H54 (cell line): ENCODE measurements at places on chromosomes 3 and 15.

DNA sequence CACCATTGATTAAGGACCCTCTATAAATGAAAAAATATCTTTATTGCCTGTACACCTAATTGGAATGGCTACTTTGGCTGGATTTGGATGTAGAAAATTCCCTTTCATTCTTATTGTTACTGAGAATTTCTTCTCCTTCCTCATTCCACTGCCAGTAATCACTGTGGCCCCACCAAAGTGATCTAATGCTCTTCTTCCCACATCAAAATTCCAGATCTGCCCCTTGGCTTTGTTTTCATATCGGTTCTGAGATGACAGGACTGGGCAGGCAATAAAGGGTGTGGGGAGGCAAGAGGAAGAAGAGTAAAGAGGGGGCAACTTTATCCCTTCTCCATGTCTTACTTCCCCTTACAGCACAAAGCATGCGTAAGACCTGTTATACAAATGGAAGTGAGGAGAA is 2.1 kb downstream of the ANKUB1 start:
- no peak for DNase-seq

DNA sequence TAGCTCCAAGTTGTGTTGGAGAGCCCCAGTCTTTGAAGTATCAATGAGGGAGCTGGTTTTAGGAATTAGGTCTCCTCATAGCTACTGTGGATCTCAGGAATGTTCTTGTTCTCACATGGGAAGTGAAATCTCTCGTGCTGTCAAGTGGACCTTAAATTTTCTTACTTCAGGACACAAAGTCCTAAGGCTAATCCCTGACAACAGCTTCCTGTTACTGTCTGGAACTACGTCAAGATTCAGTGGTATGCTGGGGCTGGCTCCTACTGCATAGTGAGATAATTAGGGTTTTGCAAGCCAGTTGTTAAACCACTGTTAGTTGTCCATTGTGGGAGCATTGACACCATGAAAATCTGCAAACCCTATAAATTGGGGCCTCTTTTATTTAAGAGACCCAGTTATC is 22.8 kb downstream of the MESP1 start:
- no peak for DNase-seq

DNA sequence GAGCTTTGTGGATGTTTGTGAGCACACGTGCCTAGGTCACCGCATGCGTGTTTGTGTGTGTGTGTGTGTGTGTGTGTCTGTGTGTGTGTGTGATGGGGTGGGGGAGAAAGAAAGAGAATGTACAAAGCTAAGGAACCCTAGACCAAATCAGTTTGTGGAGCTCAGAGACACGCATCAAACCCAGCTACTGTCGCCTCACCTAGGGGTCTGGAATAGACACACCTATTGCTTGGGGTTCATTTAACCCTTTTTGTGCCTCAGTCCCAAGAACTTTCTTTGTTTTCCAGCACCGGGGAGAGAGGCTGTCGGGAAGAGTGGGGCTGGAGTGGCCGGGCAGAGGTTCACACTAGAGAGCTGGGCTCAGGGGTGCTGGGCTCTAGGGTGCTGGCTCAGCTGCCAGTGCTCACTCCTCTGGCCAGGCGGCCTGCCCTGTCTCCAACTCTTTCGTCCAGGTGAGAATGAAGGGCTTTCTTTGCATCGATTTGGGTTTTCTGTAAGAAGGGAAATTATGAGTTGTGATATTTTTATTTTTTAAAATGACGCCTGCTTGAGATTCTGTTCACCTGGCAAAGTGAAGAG is 221.6 kb downstream of the MEIS2 start:
- DNase-seq = no peak

- DNase-seq = no peak
Observed at GRCh38 chr3:36989005-36989404, 3.9 kb downstream of the EPM2AIP1 start.

GRCh38 chr3:174408310-174408709 is 450.8 kb upstream of the NAALADL2 start:
- no peak for DNase-seq

DNA sequence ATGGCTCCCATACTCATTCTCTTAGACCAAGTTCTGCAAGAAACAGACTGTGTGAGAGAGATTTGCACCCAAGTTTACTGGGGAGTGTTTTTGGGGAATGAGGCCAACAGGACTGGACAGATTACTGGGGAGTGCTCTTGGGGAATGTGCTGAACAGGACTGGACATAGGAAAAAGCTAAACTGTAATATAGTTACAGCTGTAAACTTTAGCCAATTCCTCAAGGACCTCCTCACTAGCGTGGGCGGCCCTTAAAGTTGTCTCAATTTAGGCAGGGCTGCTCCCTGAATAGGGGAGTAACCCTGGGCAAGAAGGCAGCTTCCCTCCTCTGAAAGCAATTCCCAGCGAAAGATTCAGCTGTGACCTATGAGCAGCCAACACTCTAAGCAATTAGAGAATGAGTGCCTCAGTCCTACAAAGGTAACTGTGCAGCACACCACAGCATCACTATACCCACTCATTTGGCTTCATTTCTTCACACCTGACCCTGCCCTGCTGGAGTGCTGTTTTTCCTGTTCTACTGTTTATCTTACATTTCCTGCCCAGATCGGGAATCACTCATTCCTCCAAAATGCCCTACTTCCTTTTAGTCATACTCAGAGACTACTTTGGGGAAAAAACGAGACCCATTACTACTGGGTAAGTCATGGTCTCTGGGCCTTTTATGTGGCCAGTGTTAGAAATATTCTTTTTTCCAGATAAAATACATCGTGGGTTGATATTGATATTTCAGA is 41.3 kb upstream of the TRIM42 start:
- no peak for DNase-seq
